ENCODE measurements at places on chromosomes 12 and 14. TPM values are rescaled to one million over a fixed set of nuclear protein-coding genes. Genes with fewer than 3 reads are reported as not detected.

- no peak for DNase-seq
Measured at GRCh38 chr12:118307069-118307954, 65.4 kb downstream of the TAOK3 start.

GRCh38 chr14:104346608-104347007 lies 208.2 kb downstream of the KIF26A start:
- no peak for DNase-seq

Gene CPNE6
- not detected for total RNA-seq

- no peak for DNase-seq
Measured at GRCh38 chr14:71625175-71625574, 307.1 kb upstream of the RGS6 start.

- DNase-seq, result no peak
Measured at GRCh38 chr14:42130815-42131214, 524.1 kb downstream of the LRFN5 start.

- DNase-seq, result no peak
Measured at GRCh38 chr14:29672831-29673230, 254.8 kb downstream of the PRKD1 start.

Gene HOXC5
- total RNA-seq, result 1.1 TPM

Data from HCT116 (cell line).